Psoas muscle (tissue), 8 donors: ENCODE measurements at places on chromosomes 12 and 14. TPM values are rescaled to one million over a fixed set of nuclear protein-coding genes. Genes with fewer than 3 reads are reported as not detected.

- no peak for DNase-seq
Observed at GRCh38 chr12:92938018-92938417, 8.9 kb upstream of the EEA1 start.

- no peak for DNase-seq
Observed at GRCh38 chr12:128578045-128578444, 245.7 kb downstream of the SLC15A4 start.

- DNase-seq: no peak
Observed at GRCh38 chr12:21502872-21503271, 1.3 kb downstream of the GOLT1B start.

DNA sequence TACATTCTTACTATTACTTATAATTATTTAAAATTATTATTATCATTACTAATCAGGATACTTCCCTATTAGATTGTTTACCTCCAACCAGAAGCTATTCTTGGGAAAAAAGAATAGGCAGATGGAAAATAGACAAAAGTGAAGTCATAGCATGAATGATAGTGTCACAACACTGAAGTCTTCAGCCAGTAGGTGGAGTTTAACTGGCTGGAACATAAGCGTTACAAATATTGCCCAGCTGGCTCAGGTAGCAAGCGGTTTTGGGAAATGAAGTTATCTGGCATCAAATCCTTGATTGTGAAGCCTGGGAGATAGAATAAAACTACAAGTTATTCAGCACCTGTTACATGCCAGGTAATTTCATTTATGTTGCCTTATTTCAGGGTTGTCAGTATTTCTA is 762.9 kb downstream of the C12orf50 start:
- no peak for DNase-seq

SPX gene
- total RNA-seq: 4.4 TPM

HOXC13 gene
- total RNA-seq: not detected

CLEC2A gene
- total RNA-seq: not detected
